ENCODE measurements at places on chromosomes 4 and X.
A peak's percentile ranks its signal among the peaks of the same experiment; 100 is the strongest.

- DNase-seq: no peak
These were observed 95.1 kb upstream of the GRIA3 start for GRCh38 chrX:123088930-123089329.

DNA sequence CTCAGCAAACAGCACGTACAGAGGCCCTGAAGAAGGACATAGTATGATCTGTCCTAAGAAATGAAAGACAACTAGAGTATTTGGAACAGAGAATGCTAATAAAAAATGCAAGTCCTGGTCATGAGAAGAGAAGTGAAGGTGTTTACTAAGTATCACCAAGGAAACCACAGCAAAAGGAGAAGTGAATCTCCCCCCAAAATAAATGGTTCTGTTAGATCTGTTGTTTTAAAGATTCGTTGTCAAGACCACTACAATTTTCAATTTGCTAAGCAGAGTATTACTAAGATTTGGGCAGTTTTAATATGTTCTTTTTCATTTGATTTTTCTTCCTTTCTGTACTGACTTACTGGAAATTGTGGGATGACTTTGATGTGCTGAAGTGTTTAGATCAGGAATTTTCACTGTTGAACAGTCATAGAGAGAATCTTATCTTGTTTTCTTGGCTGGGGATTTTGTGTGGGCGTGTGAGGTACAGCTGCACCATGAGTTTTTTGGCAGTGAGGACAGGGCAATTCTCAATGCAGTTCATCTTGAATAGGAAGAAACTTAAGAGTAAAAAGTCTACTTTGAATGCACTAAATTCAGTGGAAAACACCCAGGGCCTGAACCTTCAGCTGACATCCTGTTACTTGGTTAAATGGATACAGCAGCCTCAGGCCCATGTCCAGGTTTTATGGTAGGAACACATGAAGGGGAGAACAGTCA, 132.2 kb downstream of the STIM2 start:
- peak; percentile 68 for DNase-seq

- no peak for DNase-seq
These were observed 111.7 kb downstream of the FRMPD4 start for GRCh38 chrX:12249997-12250396.

- DNase-seq: no peak
These were observed 9.4 kb upstream of the NKX1-1 start for GRCh38 chr4:1415681-1415981.

GRCh38 chr4:176769514-176769913, 23.2 kb downstream of the VEGFC start:
- no peak for DNase-seq

DNA sequence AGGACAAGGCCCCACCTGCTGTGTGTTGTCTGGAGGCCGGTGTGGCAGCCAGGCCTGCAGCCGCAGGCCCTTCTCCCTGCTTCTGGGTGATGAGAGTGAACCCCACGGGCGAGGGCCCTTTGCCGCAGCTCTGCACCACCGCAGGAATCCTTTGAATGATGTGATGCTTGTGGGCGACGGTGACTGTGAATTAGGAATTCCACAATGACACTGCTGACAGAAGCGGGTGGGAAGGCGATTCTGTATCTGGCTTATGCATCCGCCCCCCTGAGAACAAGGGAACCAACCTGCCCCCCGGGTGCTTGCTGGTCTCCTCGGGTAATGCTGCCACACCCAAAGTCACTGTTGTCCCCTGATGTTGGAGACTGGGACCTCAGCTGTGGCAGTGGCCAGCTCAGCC, 19.5 kb upstream of the MAN2B2 start:
- no peak for DNase-seq

- no peak for DNase-seq
These were observed 145.8 kb downstream of the AASDH start for GRCh38 chr4:56241500-56241899.

GRCh38 chr4:69860052-69860451, at the start of gene SULT1E1:
TSS of gene SULT1E1 (minus strand) at chr4:69860145. CDS start at chr4:69857644, 2,501 bp downstream.
- no peak for DNase-seq

GRCh38 chr4:96356591-96357370, 516.9 kb downstream of the PDHA2 start:
- no peak for DNase-seq

DNA sequence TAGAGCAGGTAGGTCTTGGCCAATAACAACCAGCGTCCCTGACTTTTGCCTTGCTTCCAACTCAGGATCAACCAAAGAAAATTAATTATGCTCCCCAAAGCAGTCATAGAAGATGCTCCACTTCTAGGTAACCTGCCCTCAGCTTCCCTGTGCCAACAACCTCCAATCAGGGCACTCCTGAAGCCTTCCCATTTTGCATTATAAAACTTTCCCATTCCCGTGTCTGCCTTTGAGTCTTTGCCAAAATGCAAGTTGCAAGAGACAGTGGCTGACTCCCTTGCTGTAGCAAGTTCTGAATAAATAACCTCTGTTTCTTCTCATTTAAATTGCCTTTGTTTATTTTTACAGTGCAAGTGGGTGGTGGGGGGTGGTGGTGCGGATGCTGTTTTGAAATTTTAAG, 418.0 kb downstream of the PACRGL start:
- DNase-seq: no peak

GRCh38 chr4:188262464-188262863, 123.2 kb downstream of the TRIML1 start:
- no peak for DNase-seq

- DNase-seq: no peak
These were observed 68.8 kb downstream of the ADAMTS3 start for GRCh38 chr4:72500214-72500613.

DNA sequence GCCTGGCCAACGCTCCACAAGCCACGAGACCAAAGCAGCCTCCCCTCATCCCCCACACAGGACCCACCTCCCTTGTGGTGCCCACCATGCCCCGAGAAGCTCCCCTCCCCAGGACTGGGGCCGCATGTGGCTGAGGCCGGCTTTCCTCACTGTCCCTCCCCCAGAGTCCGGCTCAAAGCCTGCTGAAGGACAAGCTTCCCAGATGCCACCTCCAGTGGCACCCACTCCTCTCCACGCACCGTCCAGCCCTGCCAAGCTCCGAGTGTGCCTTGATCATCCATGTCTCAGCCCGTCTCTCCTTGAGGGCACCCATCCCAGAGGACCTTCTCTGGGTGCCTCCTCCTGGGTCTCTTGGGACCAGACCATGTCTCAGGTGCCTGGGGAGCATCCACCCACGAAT, 58.8 kb upstream of the MXD4 start:
- DNase-seq: no peak

- no peak for DNase-seq
These were observed 14.1 kb upstream of the SLITRK2 start for GRCh38 chrX:145803508-145803907.

DNA sequence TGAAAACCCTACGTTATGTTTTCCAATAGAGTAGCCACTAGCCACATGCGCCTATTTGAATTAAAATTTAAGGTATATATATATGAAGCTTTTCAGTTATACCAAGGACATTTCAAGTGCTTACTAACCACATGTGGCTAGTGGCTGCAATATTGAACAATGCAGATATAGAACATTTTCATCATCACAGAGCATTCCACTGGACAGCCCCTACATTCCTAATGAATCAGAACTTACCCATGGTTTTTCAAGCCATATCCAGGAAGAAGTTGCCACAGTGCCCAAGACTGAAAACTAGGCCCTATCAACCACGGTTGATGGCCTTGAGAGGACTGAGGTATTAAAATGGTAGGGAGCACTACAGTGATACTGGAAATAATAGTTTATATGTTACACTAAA, 29.7 kb downstream of the NEK1 start:
- DNase-seq: no peak

DNA sequence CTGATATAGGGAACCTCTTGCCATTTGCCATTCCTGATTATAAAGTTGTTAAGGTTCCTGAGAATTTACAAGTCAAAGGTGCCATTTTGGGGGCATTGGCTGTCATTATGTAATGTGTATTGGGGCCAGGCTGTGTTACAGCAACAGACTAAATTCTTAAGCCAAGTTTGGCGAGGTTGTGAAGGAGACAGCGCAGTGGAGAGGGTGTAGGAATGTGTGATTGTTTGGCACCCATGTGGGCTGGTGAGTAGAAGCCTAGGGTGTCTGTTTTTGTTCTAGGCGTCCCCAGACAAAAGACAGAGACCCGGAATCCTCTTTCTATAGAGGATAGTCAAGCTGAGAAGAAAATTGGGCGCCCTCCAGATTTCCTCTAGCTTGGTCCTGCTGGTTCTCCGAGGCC, 2535.3 kb downstream of the PCDH7 start:
- no peak for DNase-seq

All from hindlimb muscle (tissue), 1 donor.